ENCODE measurements at places on chromosomes 2 and 18.

DNA sequence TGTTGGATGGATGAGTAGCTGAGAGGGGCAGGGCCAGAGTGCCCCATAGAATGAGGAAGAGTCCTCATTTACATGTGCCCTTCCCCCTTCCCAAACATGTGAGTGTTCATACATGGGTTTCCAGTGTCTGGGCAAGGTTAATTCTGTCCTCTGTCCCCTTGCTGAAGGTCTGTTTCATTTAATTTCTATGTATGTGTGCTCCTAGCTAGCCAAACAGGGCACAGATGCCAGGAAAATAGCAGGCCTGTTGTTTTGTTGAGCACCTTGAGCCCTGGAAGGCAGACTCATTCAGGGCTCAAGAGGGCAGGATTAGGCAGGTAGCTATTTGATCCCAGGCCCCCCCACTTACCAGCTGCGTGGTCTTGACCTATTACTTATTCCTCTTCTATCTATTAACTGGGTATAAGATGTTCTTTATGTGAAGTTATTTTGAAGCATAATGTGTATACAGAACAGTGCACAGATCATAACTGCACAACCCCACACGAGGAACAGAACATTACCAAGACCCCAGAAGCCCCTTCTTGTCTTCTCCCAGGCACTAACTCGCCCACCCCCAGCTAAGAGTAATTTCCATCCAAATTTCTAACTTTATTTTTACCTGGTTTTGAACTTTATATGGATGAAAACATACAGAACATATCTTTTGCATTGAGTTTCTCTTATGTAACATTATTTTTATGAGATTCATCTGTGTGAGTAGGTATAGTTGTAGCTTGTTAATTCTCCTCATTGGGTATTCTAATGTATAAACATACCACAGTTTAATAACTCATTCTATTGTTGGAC is 164.3 kb downstream of the RPIA start:
- DNase-seq = no peak

DNA sequence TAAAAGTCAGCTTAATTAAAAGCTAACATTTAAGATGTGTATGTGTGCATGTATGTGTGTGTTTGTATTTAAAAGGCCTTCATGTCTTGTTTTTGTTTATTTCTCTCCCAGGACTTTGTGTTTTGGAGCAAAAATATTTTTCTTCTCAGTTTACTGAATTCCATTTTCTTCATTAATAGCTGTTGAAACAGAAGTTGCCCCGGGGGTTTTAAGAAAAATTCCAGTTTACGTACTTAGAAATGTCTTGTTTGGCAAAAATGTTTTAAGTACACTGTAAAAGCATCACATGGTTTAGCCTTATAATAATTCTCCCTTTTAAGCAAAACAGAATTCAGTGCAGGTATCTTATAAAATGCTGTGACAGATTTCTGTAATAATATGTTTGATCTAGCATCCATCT is 1233.0 kb upstream of the NRXN1 start:
- no peak for DNase-seq

GRCh38 chr2:236121546-236121945 is 46.6 kb downstream of the GBX2 start:
- no peak for DNase-seq

DNA sequence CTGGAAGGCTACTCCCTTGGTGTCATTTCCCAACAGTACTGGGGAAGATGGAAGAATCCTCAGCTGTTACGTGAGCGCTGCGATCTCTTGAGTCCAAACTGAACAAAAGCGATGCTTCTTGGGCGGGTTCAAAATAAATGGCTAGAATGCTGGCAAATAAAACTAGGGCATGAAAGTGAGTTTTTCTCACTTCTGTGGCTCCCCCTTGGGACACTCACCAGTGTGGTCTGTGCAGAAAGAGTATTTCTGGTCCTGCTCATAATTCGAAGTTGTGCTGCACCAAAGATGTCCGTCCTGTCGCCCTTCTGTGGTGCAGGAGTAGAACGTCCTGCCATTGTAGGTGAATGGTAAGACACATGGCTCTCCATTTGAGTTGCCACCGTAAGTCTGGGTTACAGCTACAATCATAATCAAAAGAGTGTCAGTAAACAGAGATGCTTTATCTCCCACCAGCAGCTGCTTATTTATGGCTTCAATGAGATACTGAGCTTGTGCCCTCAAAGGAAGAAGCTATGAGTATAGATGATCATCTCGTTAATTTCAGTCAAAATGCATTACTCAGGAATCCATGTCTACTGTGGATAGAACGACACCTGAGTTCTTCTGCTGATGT is 11.8 kb downstream of the FN1 start:
- DNase-seq = no peak

DNA sequence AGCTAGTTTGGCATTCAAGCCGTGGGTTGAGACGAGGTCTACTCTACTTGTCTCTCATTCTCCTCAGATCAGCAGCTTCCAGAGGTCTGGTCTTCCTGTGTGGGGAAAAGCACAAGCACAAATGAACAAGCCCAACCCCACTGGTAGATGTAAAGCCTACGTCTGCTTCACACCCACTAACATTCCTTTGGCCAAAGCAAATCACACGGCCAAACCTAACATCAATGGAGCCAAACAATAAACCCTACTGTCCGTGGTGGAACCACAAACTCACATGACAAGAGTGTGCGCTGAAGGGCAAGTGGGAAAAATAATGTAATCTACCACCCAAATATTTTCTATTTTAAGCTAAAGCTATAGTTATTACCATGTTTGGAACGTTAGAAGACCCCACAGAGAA is 179.3 kb upstream of the MGAT5 start:
- DNase-seq = no peak

DNA sequence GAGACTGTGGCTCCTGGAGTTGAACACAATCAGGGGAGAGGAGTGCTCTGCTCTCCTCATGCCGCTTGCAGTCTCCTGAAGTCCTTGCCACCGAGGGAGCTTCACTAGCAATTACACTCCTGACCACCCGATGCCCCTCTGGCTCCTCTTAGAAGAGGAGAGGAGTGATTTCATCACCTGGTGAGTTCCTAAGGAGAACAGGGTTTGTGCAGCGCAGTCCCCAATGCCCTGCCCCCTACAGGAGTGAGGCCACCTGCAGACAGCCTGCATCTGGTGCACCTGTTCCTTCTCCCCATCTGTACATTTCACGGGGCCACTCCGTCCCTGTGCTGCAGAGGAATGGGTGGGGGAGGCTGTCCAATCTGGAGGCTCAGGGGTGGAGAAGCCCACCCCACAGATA is 267.2 kb downstream of the HRH4 start:
- DNase-seq = no peak

DNA sequence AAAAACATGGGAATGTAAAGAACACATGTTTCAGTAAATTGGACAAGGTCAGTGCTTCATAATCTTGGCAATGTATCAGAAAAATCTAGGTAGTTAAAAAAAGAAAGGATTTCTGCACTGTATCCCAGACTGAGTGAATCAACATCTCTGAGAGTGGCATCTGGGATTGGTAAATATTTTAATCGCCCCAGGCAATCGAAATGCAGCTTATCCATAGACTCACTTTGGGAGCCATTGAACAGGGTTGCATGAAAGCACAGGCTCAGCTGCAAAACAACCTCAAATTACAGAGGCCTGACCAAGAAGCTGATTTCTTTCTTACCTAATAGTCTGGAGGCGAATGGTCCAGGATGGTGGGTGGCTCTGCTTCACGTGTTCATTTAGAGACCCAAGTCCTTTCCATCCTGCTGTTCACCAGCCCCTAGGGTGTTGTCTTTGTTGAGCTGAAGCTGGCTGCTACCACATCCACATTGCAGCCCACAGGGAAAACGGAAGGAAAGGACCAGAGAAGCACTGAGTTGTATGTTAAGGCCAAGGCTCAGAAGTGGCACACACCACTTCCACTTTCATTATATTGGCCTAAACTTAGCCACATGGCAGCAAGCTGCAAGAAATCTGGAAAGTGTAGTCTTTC is 59.0 kb downstream of the MOGAT1 start:
- no peak for DNase-seq

DNA sequence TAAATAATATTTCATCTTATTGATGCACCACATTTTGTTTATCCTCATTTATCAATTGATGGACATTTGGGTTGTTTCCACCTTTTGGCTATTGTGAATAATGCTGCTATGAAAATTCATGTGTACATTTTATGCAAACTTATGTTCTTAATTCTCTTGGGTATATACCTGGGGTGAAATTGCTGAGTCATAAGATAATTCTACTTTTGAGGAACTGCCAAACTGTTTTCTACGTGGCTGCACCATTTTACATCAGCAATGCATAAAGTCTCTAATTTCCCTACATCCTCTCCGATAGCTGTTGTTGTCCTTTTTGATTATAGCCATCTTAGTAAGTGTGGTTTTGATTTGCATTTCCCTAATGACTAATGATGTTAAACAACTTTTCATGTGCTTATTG is 116.5 kb upstream of the DLX2 start:
- no peak for DNase-seq

DNA sequence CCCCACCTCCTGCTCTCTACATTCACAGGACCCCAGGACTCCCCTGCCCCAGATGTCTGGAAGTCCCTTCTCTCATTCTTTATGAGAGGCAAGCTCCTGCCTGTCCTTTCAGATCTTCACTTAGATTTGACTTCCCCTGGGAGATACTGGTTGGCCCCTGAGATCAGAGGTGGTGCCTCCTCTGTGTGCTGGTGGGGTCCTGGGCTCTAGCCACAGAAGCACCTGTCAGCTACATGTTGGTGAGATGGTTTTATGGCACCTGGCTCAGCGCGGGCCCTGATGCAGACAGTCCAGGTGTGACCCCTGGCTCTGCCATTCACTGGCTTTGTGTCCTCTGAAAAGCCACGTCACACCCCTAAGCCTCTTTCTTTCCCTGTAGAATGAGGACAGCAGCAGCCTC is 369.6 kb upstream of the ID2 start:
- no peak for DNase-seq

GRCh38 chr2:82226441-82226840 is 1921.9 kb upstream of the LRRTM1 start:
- no peak for DNase-seq

DNA sequence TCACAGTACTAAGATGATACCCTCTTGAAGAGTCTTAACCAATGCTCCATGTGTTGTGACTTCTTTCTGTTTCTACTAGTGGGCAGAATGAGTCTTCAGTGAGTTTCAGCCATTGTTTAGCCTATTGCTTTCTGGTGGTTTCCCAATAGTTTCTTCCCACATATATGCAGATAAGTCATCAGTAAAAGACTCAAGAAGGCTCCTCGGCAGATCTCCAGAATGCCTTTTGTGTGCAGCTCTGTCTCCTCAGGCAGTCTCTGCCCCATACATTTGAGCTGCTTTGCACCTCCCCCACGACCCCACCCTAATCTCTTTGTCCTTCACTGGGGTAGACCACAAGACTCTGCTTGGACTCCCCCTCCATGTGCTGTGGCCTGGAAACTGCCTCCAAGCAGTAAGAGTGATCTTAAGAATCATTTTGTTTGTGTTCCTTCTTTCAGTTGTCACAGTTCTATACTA is 71.6 kb upstream of the CHRNA1 start:
- no peak for DNase-seq

DNA sequence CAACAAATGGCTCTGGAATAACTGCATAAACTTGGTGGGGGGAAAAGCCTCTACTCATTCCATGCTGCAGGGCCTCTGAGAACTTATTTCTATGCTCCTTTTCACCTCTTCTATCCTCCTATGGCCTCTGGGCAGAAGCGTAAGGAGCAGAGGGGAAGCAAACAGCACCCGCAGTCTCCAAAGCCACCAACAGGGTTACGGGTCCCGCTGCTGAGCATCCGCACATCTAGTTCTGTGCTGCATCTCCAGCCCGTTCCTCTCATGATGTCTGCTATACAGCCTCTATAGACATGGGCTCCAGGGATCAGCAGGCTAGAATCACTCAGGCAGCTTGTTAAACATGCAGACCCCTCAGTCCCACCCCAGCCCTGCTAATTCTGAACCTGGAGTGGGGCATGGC is 25.9 kb downstream of the PSTPIP2 start:
- DNase-seq = no peak

GRCh38 chr2:141806090-141806489 is 324.7 kb downstream of the LRP1B start:
- no peak for DNase-seq

DNA sequence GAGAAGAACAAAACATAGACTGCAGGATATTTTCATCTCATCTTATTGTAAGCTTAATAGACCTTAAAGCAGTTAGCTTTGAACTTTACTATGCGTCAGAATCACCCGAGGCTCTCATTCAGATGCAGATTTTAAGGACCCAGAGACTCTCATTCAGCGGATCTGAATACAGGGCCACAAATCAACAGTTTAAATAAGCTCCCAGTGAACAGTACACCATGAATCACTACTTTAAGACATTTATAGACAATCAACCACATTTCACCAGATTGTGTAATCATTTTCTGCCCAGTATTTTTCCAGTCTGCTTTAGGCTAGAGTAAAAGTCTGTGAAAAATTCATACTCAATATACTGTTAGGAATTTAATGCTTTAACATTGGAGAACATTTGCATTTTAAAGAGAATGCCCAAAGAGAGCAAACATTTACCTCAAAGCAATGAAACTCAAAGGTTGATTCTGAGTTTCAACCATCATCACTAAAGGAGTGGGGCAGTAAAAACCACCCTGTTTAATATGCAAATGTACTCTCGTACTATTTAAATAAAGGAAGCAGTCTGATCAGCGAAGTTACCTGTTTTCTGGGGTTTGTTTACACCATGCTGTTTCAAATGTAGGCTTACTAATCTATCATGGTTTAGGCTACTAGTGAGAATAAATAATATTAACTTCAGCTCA is 11.0 kb upstream of the ALPK2 start:
- DNase-seq = no peak

DNA sequence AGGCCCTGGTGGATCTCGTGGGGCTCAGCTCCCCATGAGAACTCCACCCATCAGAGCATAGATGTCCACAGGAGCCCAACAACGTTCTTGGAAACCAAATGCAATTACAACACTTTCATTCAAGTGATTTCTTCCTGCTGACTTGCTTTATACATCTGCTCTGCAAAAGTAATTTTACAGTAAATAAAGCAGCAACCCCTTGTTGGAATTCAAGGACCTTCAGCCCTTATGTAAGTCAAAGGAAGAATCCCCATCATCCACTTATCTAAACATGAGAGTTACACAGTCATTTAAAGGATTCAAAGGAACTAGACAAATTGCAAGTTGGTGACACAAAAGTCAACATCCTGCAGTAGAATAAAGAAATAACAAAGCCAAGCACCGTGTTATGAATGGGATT is 17.1 kb upstream of the ANTXR1 start:
- DNase-seq = no peak

- DNase-seq = no peak
These were observed 52.9 kb downstream of the UPP2 start for GRCh38 chr2:158154596-158154995.

- peak; percentile 33 for DNase-seq
These were observed 48.7 kb upstream of the ANXA4 start for GRCh38 chr2:69693059-69693774.

Data from T-cell (primary cell).